MV-4-11 (cell line): ENCODE measurements at places on chromosomes 16 and 17.

DNA sequence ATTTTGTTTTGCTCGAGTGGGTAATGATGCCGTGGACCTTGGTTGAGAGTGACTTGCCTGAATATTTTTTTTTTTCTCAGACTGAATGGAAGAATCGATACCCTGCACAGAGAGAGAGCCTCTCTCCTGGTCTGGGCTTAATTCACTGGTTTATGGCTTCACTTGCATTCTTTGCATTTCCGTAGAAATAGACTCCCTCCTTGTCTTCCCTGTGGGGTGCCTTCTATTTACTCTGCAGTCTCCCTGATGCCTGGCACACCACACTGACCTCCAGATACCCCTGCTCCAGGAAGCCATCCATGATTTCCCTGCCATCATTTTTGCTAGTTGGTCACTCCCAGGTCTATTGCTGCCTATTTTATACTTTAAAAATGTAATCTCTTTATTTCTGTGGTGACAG is 238.0 kb downstream of the SNX29 start:
- DNase-seq: no peak

DNA sequence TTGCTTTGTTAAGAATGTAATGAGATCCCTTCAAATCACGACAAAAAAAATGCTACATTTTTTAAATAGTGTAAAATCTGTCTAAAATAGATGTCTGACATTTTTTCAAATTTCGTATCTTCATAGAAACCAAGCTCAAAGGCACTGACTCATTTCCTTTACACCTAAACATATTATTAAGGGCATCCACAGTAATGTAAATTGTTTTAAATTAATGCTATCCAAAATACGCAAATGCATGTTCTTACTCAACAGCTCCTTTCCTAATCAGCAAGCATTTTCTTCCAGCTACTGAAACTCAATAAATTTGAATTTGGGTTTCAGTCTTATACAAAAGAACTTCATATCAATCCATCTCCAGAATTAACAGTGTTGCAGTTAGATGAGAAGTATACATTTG is 4.3 kb downstream of the C16orf87 start:
- no peak for DNase-seq

- peak; percentile 55 for DNase-seq
Observed at GRCh38 chr16:46789499-46790414, 41.2 kb downstream of the C16orf87 start.

DNA sequence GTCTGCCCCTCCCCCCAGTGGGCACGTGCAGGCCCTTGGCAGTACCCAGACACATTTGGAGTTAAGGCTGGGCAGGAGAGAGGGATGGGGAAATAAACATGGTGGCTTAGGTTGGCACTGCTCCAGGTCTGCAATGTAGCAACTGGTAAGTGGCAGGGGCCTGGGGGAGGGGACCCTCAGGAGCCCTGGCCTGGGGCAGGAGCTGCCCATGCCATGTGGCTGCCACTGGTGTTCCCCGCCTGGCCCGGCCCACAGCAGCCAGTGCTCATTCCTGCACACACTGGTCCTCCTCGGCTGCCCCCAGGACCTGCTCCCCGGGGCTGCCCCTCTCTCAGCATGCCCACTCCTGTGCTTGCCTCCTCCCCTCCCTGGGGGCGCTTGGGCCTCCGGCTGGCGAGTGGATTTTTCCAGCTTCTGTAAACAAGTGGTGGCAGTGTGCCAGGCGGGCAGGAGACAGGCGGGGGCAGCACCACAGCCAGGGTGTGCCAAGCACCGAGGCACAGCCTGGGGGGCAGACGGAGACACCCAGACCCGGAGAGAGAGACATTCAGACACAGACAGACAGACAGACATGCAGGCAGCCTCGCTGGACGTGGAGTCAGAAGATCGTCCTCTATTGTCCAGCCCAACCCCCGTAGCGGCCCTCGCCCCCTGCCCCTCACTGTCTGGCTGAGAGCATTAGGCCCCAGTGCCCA is 9.4 kb downstream of the THRA start:
- DNase-seq: no peak

DNA sequence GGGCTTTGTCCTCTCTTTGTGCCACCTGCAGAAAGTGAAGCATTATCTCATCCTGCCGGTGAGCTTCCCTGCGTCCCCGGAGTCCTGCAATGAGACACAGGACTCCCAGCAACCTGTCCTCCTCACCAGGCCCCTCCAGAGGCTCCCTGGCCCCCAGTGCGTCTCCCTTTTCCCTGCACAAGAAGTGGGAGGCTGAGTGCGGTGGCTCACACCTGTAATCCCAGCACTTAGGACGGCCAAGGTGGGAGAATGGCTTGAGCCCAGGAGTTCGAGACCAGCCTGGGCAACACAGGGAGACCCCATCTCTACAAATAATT is 8.4 kb downstream of the GRB7 start:
- DNase-seq: no peak
